ENCODE measurements at places on chromosomes 7 and 10.

DNA sequence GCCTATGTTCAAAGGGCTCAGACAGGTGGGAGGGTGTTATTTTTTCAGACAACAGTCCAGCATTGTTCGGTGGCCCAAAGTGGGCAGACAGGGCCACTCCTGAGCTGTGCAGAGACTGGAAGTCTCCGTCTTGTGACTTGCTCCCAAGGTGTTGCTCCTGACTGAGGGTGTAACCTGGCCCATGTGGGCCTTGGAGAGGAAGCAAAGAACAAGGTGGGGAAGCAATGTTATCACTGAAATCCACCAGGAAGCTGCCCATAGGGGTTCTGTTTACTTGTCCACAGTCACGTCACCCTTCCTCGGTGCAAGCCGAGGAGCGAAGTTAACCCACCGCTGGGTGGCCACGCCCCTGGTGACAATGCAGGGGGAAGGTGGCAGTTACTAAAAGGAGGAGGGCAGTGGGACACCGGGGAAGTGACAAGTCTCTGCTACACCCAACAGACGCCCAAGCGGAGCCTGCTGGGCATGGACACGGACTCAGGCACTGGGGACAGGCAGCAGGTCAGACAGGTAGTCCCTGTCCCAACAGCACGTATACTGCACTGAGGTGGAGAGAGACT, 311.6 kb upstream of the MKI67 start:
- no peak for DNase-seq

DNA sequence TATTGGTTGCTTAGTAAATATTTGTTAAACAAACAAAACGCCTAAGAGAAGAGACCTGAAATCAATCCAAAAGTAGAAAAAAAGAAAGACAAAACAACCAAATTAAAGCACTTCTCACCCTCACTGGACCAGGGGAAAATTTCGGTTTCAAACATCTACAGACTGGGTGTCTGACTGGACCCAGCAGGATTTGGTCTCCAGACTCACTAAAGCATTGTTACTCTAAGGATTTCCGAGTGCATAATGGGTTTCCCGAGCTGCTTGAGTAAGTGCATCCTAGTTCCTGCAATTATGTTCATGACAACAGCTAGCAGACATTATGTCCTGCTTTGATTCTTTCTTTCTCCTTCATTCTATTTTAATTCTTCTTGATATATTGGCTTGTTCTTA, 51.8 kb upstream of the FAM3C start:
- DNase-seq = no peak

DNA sequence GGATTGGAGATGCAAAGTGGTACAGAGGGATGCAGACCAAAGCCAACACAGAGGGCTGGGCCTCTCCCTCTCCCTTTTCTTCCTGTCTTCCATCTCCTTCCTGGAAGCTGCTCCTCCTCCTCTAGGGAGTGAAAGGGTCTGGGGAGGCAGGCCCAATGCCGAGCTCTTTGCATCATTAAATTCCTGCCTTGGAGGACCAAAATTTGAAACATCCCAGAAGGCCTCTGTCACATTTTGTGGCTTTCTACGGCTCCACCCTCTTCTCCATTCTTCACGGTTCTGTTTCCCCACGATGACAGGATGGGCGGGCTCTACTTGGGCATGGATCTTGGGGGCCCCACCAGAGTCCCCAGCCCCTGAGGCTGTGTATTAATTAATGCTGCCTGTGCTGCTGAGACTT, 76.4 kb downstream of the NEURL1 start:
- no peak for DNase-seq

DNA sequence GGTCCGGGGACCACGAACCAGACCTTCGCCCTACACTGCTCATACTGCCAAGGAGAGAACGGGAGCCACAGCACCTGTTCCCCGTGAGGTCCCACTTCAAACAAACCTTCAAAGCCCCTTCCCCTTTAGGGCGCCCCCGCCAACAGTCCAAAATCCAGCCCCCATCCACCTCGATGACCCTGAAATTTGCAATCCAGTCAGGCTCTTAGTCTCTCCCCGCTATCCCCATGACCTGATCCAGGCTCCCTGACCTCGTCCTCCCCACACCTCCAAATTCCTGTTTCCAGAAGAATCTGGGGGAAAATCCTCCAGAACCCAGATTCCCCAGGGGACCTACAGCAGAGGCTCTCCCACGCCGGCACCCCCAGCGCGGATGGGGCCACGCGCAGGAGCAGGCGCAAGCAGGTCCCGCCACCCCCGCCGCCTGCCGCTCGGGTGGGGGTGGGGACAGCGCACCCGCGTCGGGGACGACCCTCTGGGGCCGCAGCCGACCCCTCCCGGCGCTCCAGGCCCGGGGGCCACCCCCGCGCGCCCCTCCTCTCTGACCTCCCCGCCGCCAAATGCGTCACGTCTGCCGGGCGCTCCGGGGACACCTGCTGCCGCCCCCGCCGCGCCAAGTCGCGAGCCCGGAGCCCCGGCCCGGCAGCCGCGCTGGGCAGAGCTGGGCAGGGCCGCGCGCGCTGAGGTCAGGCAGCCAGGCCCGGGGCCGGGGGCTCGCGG, 753 bp downstream of the CAMK2B start:
- DNase-seq = no peak

GRCh38 chr10:104449391-104449790, 95.8 kb downstream of the CFAP58 start:
- DNase-seq = no peak

DNA sequence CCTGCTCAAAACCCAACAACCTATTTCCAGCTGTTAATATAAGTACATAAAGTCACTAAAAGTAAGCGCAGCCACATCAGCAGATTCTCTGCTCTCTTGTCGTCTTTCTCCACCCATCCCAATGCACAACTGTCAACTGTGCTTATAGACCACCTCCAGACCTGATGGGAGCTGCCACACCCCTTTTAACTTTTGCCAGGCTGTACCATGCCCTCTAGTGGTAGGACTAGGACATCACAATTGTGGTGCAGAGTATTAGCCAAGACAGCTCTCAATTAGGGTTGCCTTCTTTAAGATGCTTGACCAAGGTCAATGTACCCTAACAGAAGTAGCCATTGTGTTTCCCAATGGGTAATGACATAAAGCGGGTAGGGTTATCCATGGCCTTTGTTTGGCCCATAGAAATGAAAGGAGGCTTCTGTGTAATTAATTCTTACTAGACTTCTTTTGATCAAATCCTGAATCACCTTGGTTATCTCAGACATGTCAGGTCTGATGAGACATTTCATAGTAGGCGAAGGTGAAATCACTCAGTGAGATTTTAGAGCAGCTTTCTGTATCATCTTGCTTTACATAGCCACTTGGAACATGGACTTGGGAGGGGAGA, 68.1 kb downstream of the SCRN1 start:
- DNase-seq = peak; percentile 66

- DNase-seq = peak; percentile 35
Observed at GRCh38 chr7:8189625-8190024, 72.3 kb downstream of the ICA1 start.

GRCh38 chr7:13034693-13035092, 347.3 kb downstream of the ARL4A start:
- DNase-seq = no peak

DNA sequence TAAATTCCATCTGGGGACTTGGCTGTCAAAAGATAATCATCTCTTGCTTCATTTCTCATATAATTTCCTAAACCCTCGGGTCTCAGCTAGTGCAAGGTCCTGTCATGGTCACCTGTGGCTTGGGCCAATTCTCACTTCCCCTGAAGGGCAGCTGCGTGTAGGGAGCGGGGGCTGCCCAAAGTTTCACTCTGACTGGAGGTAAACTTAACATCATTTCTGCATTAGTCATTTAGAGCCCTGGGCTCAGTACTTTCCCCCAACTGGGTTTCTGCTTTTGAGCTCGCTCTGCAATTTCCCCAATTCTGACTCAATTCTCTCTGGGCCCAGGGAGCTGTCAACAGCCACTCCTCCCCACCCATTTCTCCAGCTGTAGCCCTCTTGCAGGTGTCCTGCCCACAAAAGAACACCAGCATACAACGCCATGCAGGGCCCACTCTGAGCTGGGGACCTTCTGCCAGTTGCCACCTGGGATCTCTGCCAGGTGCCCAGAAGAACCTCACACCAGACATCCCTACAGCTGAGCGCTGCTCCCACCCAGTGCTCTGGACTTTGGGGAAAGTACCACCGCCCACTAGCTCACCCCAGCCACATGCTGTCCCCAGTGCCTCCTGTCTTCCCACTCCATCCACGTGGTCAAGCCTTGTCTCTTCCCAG, 37.9 kb downstream of the VOPP1 start:
- peak; percentile 30 for DNase-seq

GRCh38 chr10:75115137-75115536, 3.7 kb downstream of the SAMD8 start:
- DNase-seq = no peak

DNA sequence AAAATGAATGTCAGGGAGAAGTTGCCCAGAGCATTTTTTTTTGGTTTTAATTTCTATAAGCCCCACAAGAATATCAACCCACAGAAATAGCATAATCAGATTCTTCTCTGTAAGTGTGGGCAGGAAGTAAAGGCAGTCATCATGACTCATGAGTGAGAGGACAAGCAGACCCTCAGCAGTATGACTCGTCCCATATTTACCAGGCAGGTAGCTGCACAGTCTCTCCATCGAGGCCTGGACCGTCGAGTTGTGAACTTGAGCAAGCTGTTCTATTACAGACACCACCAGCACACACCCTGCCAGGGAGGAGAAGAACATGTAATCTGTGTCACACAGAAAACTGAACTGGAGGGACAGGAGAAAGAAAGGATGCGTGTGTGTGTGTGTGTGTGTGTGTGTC, 37.8 kb downstream of the AOAH start:
- DNase-seq = no peak

DNA sequence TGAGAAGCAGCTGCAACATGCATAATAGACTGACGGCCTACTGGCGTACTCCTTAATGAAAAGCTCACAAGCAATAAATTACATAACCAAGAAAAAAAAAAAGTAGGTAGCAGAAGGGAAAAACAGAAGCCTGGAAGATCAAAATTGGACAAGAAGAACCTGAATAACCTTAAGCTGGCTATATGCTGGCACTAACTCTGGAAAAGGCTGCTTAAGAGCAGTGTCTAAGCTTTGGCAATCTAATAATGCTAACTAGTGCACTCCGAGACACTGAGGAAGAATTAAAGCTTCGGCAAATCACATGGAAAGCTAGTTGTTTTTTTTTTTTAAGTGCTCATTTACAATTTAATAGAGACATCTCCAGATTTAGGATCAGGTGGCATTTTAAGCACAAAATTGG, 441.9 kb downstream of the PARD3 start:
- no peak for DNase-seq

GRCh38 chr7:48089046-48090003, at the start of gene UPP1:
TSS of gene UPP1 (plus strand) at chr7:48089265. CDS start at chr7:48094784, 5,519 bp downstream.
- peak; percentile 43 for DNase-seq

DNA sequence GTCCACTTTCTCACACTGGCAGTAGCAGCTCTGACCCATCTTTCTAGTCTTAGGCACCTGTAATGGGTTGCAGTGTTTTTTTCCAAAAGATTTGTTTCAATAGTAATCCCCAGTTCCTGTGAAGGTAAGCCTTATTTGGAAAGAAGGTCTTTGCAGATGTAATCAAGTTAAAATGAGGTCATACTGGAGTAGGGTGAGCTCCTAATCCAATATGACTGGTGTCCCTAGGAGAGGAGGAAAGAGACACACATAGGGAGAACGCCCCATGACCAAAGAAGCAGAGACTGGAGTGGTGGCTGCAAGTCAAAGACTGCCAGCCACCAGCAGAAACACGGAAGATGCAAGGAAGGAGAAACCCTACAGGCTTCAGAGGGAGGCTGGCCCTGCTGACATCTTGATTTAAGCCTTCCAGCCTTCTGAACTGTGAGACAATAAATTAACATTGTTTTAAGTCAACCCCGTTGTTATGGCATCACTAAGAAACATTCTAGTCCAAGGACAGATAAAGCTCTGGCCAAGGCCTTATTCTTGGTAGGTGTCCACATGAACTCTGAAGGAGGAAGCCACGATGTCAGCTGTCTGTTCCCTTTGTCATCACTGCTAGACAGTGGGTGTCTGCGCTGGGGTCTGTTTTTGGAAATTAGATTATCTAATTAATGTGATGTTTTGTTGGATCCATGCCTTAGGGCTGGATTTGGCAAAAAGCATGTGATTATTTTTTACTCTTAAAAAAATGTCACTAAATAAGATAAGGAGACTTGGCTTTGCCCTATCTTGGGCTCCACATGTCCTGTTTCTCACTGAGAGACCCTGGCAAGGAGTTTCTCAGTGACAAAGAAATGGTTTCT, 214.9 kb downstream of the KCNMA1 start:
- DNase-seq = no peak

DNA sequence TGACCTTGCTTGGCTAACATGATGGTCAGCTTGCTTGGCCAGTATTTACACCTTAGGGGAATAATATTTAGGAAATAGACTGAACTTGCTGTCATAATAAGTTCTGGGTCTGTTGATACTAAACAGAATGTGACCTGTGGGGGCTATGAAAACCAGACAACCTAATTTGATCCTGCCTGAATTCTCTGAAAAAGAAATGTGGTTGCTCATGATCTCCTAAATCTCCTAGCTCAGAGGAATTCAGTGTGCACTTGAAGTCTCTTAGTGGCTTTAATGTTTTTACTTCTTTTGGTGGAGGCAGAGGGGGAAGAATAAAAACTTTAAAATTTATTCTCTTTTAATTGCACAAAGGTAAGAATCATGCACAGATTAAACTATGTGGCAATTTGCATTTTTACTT, 205.2 kb downstream of the SEC23IP start:
- DNase-seq = no peak

- no peak for DNase-seq
Observed at GRCh38 chr10:113957013-113957412, 86.7 kb upstream of the ADRB1 start.

DNA sequence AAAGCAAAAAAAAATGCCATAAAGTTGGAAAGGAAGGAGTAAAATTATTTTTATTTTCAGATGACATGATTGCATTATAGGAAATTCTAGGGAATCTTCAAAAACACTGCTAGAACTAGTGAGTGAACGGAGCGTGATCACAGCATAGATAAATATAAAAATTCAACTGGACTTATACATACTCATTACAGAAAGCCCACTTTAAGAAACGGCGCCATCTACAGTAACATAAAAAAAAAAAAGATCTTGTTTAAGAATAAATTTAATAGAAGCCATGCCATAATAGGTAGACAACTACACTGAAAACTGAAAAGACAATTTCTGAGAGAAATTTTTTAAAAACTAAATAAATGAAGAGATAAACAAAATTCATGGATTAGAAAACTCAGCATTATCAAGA, 623.1 kb upstream of the MGMT start:
- DNase-seq = no peak

DNA sequence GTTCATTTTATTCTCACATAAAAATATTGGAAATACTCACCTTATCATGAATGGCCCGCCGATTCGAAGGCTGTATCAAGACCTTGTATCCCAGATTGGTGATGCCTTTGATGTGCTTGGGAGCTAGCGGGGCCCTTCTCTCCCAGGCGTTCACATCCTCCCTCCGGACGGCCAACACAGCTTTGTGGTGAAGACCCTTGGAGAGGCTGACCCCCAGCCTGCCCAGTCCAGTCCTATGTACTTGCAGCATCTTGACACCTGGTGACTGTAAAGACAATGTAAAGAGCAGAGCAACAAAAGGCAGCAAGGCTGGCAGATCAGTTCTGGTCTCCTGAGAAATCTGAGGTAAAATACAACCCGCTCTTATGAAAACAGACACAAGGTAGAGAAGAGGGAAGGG, 10.6 kb downstream of the AASS start:
- DNase-seq = no peak
